Hematopoietic multipotent progenitor cell treated with erythropoietin and hydrocortisone succinate and interleukin-3 and kit ligand, for 6 days (in vitro differentiated cells): ENCODE measurements at places on chromosomes 16 and 17.

DNA sequence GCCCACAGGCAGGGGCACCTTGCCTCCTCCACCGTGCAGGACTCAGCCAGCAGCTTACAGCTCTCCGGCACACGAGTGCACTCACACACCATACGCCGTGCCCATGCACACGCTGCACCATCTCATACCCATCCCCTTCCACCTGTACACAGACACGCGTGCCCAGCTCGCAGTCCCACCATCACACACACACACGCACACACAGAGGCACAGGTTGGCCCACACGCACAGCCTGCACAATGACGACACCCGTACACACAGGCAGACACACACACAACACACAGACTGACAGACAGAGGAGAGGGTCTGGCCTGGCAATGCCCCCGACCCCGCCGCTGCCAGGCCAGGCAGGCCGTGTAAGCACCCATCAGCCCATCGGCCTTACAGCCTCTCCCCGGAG, 12.1 kb downstream of the CASKIN1 start:
- no peak for DNase-seq

GRCh38 chr17:42306385-42306667, 18.0 kb downstream of the STAT5A start:
- DNase-seq = no peak

GRCh38 chr17:15398736-15399331, 57.4 kb upstream of the TEKT3 start:
- no peak for DNase-seq

DNA sequence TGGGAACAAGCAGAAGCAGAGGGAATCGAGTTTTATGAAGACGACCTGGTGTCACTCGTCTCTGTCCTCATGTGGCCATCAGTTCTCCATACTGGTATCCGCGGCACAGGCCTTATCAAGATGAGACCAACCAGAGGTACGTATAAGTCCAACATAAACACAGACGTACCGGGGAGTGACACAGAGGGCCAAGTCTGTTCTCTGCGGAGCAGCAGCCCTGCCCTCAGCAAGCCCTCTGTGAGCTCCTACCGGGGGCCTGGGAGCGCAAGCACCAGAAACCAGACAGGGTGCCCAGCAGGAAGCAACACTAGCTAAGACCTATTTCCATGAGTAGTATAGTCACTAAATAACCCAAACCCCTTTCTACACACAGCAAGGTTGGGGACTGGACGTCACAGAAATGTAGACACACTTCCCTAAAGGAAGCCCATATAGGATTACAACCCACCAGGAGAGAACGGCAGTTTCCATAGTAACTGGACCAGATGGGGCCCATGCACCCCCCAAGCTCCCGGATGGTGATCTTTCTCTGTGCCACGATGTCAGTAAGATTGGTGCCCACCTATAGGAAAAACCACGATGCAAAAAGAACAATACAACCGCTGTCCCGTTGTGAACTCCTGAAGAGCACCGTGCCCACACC, 911 bp downstream of the ARL16 start:
- DNase-seq = no peak

DNA sequence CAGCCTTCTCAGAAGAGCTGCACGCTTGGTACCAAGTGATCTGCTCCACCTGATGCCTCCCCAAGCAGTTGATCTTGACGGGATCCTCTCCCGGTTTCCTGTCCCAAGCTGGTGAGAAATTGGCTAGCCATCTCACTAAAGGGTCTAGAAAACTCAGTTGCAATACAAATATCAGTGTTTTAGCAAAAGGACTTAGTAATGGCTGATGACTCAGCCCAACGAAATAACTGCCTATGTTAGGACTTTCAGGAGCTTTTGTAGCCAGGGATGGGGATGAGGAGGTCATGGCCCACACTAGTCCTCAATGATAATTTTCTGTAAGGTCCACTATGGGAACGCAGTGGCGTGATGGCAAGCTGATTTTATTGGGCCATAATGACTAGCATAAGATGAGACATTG, 23.3 kb upstream of the ENGASE start:
- no peak for DNase-seq

DNA sequence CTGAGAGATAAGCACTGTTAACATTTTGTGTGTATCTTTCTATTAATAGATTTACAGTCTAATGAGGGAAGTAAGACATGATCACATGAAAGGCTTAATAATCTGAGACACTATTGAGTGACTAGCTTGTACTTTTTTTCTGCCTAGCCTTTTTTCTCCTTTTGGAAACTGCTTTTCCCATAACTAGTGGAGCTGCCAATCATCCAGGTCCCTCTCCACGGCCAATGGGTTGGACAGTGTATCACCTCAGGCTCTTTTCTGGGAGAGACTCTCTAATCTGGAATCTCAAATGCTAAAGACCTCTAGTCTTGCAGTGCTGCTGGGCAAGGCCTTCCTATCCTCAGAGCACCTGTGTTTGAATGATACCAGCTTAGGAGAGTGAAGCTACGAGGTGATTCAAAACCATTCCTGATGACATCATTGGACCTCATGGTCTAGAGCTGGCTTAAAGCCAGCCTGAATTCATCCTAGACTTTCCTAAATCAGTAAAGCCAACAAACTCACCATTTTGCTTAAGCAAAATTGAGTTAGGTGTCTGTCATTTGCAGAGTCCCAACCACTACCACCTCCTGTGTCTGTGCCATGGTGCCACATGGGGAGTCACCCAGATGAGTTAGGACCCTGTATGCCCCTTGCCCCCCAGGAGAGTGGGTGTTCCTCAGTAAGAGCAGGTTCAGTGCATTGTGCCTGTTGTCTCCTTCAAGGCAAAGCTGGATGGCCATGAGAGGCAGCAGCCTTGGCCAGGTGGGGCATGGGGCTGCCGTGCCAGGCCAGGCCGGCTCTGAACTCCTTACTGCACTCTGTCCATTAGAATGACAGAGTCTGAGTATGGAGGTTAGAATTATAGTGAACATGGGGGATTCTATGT, 62.9 kb downstream of the SPECC1 start:
- no peak for DNase-seq

DNA sequence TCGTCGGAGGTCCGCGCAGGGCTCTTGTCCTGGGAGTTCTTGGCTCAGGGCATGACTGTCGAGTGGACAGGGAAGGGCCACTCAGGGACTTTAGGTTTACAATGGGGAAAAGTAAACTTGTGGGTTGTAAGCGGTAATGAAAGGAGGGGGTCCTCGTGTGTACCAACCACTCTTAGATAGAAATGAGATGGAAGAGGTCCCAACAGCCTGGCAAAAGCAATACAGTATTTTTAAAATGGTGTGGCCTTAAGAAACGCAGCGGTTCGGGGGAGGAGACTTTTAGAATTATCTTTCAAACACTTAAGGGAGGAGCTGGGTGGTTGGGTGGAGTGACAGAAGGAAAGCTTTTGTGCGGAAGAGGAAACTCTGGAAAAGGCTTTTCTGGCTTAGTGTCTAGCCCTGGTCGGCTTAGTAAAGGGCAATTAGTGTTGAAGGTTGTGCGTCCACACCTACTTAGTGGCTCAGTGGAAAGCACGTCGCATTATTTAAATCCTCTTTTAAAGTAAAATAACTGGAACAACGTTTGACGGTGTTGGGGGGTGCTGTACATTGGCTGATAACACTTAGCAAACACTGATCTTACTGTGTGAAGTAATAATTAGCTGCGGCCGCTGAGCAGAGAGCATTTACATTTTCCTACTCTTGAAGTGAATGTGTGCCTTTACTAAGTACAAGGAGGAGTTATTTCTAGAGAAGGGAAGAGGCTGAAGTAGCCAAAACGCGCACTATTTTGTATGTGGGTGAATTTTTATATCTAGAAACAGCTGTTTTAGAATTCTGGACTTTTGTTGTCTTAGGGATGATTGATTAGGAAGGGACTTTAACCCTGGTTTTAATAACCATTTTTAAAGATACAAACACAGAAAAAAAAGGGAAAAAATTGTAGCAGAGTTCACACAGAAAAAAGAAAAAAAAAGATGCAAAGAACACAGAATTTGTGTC, 1.0 kb downstream of the WSB1 start:
- peak; percentile 97 for DNase-seq

GRCh38 chr16:2238150-2238837, 2.0 kb downstream of the DNASE1L2 start:
- DNase-seq = peak; percentile 29

- no peak for DNase-seq
Measured at GRCh38 chr17:31674717-31675349, 184.2 kb downstream of the COPRS start.

DNA sequence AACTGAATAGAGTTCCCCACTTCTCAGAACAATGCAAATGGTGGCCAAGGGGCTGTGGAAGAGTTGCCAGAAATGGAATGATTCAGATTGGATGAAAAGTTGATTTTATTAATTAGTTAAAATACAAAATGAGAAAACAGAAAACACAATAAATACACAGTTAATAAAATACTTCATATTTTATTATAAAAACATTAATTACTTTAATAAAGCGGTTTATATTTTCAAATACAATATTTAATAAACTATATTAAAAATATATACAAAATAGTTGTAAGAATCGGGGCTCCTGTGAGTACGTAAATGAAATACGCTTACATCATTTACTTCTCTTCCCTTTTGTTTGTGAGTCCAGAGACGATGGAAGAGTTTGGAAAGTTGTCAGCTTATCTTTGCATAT, 507.6 kb downstream of the WWOX start:
- no peak for DNase-seq

GRCh38 chr16:25089351-25089750, 22.2 kb upstream of the LCMT1 start:
- no peak for DNase-seq

DNA sequence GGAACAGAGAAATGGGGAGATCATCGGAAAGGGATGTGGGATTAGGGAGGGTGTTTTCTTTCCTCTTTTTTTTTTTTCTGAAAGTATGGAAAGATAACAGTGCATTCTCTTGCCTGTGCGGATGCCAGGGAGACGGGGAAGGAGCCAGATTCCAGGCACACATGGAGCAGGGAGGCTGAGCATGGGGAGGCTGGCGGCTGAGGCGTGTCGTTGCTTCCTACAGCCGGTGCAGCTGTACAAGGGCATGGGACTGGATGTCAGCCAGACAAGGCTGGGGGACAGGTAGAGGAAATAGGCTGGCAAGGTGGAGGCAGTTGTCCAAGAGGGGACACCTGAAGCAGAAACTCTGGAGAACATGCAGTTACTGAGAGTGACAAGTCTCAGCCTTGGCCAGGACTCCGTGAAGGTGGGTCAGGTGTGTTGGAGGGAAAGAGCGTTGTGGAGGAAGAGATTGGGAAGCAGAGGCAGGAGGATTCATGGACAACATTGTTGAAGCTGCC, 16.6 kb upstream of the ADORA2B start:
- DNase-seq = no peak

GRCh38 chr16:51120730-51121347, 30.2 kb downstream of the SALL1 start:
- no peak for DNase-seq

DNA sequence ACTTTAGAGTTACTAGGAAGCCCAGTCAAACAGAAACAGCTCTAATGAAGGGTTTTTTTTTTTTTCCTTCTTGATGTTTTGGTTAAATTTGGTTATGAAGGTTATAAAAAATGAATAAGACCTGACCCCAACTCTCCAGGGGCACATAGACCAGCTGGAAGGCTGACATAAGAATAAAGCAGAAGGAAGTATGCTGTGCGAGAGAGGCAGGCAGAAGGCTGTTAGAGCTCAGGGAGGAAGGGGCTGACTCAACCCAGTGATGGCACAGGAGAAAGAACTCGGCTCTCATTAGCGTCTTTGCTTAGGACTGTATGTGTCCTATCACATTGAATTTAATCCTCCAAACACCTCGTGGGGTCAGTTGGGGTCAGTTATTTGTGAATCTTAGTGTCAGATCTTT, 474.6 kb downstream of the PMP22 start:
- peak; percentile 22 for DNase-seq

- peak; percentile 81 for DNase-seq
Measured at GRCh38 chr17:34378664-34379101, 15.7 kb upstream of the CCL1 start.

GRCh38 chr16:83070416-83071209, 443.8 kb downstream of the CDH13 start:
- no peak for DNase-seq

DNA sequence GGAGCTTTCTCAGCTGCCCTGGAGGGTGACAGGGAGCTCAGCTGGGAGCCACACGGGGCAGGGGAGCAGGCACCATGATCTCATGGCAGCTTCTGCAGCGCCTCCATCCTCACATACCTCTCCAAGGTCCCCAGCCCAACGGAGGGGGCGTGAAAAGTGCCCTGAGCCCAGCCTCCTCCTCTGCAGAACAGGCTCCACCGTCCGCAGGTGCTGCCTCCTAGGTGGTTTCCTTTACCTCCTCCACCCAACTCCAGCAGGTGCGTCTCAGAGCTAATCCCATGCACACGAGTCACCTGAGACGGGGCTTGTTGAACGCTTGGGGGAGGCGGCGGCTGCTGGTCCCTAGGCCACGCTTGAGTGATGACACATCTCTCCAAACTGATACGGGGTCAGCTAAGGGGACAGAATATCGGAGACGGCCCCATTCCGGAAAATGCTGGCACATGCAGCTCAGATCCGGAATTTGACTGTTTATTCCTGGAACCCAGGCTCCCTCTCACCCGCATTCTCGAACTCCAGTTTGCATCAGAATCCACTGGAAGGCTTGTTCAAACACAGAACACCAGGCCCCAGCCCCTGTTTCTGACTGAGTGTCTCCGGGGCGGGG, 387 bp upstream of the SLC38A8 start:
- no peak for DNase-seq

DNA sequence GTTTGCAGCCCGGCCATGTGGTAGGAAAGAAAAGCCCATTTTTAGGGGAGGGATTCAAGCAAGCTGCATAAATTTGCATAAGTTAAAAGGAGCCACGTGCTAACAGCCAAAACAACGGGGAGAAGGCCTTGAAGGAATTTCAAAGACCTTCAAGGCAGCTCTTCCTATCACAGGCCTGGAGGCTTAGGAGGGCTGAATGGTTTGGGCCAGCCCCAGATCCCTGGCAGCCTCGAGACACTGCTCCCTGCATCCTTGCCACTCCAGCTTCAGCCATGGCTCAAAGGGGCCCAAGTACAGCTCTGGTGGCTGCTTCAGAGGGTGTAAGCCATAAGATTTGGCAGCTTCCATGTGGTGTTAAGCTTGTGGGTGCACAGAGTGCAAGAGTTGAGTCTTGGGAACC, 22.6 kb downstream of the PRDM7 start:
- DNase-seq = no peak

DNA sequence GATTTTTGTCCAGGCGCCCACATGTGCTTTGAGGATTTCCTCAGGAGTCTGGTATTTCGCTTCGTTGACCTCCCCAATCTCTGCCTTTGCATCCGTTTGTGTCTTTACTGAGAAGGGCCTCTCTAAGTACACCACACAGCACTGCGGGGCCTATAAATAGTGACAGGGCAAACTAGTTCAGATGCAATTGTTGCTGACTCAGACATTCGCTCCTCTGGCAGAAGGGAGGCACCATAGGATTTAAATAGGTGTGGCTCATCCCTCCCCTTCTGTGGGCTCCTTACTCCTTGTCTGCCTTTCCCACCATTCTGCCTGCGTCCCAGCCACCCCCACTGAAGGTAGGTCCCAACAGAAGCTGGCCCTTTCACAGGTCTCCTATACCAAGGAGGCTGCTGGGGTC, 192.3 kb downstream of the SHISA9 start:
- no peak for DNase-seq

- no peak for DNase-seq
Measured at GRCh38 chr16:26985100-26986065, 81.3 kb upstream of the C16orf82 start.
